ACHN (cell line): ENCODE measurements at places on chromosomes 3 and 15.
A peak's percentile ranks its signal among the peaks of the same experiment; 100 is the strongest.

DNA sequence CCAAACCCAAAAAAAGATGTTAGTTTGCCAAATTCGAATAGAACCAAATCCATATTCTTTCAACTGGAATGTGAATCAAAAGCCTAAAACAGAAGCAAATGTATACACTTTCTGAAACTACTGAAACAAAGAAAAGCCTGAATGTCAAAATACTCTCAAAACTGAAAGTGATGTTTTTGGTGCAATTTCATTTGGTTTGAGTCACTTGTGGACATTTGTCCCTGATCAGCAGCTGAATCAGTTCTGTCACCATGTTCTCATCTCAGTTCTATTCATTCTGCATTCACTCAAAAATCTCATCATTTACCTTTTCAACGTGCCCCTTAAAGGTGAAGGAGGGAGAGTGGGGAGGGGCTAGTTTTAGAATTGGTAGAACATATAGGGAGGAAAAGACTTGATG, 266.8 kb downstream of the ABHD5 start:
- no peak for DNase-seq

GRCh38 chr15:37016231-37016630, 84.1 kb downstream of the MEIS2 start:
- no peak for DNase-seq

GRCh38 chr3:157390713-157391515, 45.7 kb upstream of the PTX3 start:
- no peak for DNase-seq

- DNase-seq: peak; percentile 1
Observed at GRCh38 chr15:42035435-42035761, 14.6 kb upstream of the PLA2G4E start.

- no peak for DNase-seq
Observed at GRCh38 chr3:94305835-94306611, 243.2 kb downstream of the NSUN3 start.

- DNase-seq: no peak
Observed at GRCh38 chr3:154625756-154626155, 195.8 kb upstream of the GPR149 start.

DNA sequence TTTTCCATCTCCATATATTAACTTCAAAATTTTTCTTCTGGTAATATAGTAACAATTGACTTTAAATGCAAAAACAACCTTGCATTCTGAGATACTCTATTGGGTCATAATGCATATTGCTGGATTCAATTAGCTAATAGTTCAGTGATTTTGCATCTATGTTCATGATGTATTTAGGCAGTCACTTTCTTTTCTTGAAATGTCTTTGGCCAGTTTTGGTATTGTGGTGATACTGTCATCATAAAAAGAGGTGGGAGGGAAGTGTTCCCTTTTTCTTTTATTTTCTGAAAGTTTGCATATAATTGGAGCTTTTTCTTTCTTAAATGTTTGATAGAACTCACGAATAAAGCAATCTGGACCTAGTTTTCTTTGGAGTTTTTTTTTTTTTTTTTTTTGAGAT, 67.4 kb upstream of the ZNF148 start:
- DNase-seq: no peak

DNA sequence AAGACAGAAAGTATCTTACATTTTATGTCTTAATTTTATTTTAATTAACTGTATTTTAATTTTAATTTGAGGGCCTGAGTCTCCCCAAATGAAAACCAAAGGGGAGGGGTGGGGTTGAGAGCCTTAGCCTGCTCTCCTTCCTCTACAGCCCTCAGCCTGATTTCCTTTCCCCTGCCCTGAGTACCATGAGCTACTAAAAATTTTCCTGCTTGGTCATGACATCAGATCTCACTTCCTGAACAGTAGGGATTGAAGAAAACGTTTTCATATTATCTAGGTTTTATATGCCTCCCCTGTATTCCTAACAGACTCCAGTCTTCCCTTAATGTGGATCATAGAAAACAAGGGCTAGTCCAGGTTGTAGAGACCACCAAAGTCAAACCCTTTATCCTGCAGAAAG, 133.9 kb downstream of the MYLK start:
- DNase-seq: no peak

DNA sequence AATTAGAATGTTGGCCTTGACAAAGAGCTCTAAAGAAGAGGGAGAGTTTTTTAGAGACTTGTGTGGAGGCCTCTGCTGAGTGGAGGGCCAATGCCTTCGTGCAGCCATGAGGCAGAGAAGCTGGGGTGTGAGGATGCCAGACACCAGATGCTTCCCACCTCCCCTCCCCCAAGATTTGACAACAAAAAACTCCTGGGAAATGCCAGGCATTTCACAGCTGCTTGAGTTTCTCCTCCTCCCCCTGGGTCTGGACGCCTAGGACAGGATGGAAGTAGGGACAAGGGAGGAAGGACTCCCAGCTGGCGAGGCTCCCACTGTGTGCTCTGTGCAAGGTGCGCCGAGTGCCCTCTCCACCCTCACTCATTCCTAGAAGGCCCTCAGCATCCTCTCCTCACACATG, 20.1 kb downstream of the TGM4 start:
- no peak for DNase-seq

- peak; percentile 43 for DNase-seq
Observed at GRCh38 chr15:83372434-83372891, 74.7 kb upstream of the SH3GL3 start.

DNA sequence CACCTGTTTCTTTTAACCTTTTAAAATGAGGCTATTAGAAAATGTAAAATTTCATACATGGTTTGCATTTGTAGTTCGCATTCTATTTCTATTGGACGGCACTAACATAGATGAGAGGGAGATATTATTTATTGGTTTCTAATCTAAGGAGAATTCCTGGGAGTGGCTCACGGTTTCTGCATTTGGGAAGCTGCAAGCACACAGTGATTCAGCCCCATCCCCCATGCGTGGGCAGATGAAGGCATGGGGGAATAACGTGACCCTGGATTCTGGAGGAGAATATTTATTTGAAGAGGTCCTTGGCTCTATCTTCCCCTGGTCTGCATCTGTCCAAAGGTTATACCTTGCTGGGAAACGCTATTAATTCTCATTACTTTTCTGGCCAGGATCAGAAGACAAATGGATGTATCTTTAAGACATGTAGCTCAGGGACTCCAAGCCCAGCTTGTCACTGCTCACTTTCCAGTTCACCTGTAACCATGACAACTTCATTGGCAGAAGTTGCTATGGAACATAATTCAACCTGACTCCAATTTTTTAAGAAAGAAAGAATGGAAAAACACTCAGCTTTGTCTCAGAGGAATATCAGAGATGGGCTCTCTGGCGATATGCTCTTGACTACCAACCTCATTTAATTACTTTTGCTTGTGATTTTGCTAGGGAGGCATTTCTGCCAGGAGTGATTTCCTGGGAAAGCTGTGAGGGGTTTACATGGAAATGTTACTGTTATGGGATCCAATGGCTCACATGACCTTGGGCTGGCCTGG, 27.2 kb upstream of the POMGNT2 start:
- no peak for DNase-seq

GRCh38 chr3:186461141-186461540, 83.0 kb downstream of the CRYGS start:
- DNase-seq: peak; percentile 15

GRCh38 chr15:91924837-91925495, 71.5 kb downstream of the SLCO3A1 start:
- no peak for DNase-seq

DNA sequence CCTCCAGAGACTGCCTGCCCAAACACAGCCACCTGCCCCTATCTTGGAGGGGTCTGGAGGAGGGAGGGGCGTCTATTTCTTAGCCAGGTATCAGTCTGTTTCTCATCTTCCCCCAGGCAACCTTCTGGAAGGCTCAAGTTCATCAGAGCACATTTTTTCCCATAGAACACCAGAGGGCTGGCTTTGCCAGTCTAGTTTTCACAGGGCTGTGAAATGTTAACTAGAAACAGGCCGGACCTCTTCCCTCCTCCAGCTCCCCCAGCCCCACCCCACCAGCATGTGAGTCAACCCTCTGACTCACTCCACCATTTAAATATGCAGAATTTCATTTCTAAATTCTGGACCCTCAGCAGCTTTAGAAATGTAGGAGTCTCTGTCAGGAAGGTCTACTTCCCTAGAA, 66.9 kb downstream of the SLCO2A1 start:
- DNase-seq: no peak

- DNase-seq: peak; percentile 87
Observed at GRCh38 chr3:71430941-71431552, 152.5 kb downstream of the FOXP1 start.

DNA sequence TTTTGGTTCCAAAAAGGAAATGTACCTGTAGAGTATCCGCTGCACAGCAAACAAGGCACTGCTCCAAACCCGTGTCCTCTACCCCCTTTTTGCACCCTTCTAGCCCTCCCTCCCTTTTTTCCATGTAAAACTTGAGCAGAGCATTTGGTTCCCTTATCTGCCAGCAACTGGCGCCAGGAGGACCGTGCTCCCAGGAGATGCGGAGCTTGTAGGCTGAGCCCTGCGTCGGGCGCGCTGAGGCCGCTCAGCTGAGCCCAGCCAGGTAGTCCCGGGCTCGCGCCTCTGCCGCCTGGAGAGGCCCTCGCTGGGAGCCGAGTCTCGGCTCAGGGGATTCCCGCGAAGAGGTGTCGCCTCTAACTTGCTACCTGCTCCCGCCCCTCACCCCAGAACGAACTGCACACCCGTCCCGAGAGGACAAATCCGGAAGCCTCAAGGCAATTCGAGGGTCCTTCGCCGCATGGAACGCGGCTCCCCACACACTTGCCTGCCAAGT, 575 bp downstream of the TRPM7 start:
- peak; percentile 56 for DNase-seq

- peak; percentile 68 for DNase-seq
Observed at GRCh38 chr3:168884353-168884903, 779.1 kb downstream of the MECOM start.

DNA sequence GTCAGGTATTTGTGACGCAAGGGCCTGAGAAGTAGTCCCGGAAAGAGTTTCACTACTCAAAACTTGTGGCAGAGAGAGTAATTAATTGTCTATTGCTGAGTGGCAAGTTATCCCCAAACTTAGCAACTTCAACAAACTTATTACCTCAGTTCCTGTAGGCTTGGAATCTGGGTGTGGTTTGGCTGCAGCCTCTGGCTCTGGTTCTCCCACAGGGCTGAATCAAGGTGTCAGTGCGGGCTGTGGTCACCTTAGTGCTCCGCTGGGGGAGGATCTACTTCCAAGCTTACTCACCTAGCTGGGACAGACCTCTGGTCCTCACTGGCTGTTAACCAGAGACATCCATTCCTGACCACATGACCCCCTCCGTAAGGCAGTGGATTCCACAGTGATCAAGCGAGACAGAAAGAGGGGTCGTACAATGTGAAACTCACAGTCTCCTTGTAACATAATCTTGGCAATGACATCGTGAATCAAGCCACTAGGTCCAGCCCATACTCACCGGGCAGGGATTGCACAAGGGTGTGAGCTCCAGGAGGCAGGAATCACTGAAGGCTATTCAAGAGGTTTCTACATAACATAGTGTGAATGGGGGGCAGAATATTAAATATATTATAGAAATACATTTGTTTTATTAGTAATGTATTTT, 138.3 kb downstream of the RYR3 start:
- DNase-seq: no peak

DNA sequence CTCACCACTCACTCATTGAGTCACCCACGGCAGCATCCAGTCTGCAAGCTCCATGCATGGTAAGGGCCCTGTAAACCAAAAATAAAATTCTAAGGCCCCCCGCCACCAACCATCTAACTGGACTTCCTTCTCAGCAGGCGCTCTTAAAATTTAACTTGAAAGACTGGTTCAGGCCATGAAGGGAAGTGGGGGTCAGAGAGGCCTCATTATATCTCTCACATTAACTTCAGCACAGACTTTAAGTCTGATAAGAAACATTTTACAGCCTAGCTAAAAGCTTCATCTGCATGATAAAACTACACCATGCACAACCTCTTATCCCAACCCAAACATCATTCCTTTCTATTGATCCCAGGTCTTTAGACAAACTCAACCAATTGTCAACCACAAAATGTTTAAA, 38.5 kb downstream of the FBLN2 start:
- DNase-seq: no peak

GRCh38 chr3:192992361-192992760, 74.7 kb upstream of the MB21D2 start:
- DNase-seq: no peak

- DNase-seq: no peak
Observed at GRCh38 chr3:189779166-189779565, 148.0 kb downstream of the TP63 start.
